ENCODE measurements at places on chromosomes 13 and 19. TPM values are rescaled to one million over a fixed set of nuclear protein-coding genes. Genes with fewer than 3 reads are reported as not detected.

GRCh38 chr13:80116107-80116506 is 224.8 kb downstream of the SPRY2 start:
- DNase-seq: no peak

- peak; percentile 78 for DNase-seq
Measured at GRCh38 chr19:52453324-52454094, at the start of gene ZNF578. TSS of gene ZNF578 (plus strand) at chr19:52453553. CDS start at chr19:52501846, 48,293 bp downstream.

- DNase-seq: no peak
Measured at GRCh38 chr13:100106005-100106404, 17.1 kb downstream of the PCCA start.

Gene FOSB
- 3.6 TPM for total RNA-seq

Gene ANO8
- total RNA-seq: 14.6 TPM

Gene CPB2
- total RNA-seq: 74.4 TPM

Gene ITPKC
- 51.6 TPM for total RNA-seq
